Fibroblast of gingiva (primary cell): ENCODE measurements at places on chromosomes 3 and 15.

DNA sequence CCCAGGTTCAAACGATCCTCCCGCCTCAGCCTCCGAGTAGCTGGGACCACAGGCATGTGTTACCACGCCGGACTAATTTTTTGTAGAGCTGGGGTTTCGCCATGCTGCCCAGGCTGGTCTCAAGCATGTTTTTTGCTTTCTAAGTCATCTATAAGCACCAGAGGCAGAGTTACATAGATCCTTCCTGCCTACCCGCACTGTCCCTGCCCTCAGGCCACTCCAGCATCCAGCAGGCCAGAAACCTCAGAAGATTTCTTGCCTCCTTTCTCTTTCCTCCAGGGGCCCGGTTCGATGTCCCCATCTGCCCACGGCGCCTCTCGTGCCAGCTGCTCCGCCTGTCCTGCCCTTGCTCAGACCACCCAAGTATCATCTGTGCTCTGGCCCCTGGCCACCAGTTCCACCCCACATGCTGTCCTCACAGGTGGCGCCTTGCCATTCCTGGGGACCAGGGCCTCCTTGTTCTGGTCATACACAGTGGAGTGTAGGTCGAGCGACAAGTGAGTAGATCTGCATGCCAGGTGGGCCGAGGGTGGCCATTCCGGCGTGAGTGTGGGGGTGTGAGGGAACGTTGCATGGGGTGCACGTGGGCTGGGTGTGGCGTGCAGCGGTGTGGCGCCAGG lies 27.3 kb downstream of the KLHDC8B start:
- DNase-seq: no peak

DNA sequence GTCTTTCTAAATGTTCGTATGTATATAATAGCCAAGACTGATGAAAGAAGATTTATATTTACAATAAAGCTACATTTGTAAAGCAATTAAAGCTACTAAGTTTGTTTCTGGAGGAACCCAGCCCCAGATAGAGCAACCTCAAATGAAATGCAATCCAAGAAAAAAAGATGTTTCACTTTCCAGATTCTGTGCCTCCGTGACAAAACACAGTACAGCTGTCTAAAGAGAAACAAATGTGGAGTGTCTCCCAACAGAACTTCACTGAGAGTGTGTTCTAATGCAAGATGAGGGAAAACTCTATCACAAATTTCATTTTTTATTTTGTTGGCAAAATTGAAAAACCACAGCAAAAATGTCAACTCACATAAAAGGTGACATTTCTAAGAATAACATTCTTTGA lies 317.0 kb downstream of the OCA2 start:
- DNase-seq: no peak

DNA sequence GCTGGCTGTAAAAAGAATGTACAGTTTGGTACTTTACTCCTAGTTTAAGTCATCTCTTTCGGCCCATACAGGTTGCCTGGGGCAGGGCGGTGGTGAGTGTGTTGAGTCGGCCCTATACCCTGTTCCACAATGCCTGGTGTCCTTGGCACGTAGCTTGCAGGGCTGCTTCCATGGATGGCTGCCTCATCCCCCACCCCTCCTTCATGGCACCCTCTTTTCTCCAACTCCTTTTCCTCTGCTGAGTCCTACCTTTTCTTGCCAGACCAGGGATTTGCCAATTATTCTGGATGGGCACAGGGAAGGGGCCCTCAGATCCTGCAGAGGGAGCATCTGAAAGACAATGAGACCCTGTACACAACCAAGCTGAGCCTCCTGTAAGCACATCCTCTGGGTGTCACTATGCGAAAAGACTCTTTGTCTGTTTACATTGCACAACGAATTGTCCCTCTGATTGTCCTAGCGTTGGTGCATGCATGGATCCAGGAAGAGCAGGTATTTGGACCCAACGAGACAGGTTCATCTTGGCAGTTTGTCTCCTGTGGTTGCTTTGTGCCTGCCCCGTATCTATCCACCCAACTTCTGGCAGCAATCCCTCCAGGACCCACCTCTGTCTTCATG lies 73.6 kb upstream of the CGNL1 start:
- DNase-seq: no peak

- no peak for DNase-seq
Observed at GRCh38 chr15:100878648-100879047, 983 bp upstream of the ALDH1A3 start.

DNA sequence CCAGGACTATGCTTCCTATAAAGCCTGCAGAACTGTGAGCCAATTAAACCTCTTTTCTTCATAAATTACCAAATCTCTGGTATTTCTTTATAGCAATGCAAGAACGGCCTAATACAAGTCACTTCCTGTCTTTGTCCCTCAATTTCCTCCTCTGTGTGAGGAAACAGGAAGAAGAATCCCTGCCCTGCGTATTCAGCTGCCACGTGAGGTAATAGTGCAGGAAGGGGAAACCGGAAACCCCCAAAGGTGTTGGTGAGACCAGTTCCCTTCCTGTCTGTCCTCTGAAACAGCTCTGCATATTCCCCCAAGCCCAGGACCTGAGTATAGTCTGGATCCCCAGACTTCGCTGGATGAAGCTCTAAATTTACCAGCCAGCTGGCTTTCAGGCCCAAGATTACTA lies 18.1 kb upstream of the PTPN23 start:
- no peak for DNase-seq

GRCh38 chr3:62169906-62170660 lies 203.3 kb downstream of the FEZF2 start:
- DNase-seq: no peak

DNA sequence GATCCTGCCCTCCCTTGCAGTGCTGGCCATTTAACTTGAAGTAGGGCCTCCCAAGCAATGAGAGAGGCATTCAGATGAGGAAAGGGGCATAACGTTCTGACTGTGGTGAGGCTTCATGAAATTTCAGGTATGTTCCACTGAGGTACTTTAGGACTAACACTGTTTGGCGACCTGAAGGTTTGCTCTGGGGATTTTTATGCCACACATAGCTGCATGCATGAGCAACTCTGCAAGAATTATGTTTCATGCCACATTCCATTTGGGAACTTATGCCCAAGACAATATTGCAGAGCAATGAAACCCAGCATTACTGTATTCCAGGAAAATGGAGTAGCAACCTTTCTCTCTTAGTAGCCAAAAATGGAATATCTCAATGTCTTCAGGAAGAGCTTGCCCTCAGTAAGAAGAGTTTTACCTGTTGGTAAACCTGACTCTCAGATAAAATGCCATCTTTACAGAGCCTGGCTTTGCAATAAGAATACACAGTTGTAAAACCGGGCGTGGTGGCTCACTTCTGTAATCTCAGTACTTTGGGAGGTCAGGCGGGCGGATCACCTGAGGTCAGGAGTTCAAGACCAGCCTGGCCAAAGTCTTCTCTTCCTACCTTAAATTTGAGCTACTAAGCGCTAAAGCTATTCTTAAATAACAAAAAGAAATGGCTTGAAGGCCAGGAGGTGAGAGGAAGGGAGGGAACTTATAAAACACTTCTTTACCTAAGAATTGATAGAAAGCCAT lies 16.7 kb upstream of the TBL1XR1 start:
- DNase-seq: peak; percentile 35

DNA sequence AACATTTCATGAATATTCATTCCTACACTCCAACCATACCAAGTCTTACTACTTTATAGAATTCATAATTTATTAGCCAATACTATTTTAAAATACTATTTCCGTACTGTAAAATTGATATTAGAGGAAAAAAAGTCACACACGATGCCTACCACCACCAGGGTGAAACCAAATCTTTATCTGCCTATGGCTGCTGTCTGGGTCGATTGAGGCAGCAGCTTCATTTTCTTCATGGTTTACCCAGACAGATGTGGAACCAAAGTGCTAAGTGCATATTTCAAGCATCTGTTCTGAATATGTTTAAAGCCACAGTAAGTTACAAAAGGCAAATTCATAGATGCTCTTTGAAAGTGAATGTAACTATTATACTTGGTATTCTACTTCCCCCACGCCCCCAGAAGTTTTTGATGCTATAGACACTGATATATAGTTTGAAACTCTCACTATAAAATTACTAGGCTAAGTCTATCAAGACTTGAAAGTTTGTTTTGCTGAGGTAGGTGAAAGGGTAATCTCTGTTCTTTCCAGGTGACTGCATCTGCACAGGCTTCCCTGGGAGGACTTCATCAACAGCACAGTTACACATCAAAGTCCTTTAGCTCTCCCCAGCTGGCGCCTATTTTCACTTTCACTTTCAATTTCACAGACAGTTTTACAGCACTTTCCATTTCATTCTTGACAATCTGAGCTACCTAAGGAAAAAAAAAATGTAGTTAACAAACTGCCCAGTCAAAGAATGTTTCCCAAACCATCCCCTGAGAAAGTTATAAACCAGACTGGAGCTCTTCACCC lies 113.9 kb downstream of the POLQ start:
- peak; percentile 38 for DNase-seq

GRCh38 chr3:31290046-31290445 lies 242.7 kb upstream of the STT3B start:
- DNase-seq: no peak

DNA sequence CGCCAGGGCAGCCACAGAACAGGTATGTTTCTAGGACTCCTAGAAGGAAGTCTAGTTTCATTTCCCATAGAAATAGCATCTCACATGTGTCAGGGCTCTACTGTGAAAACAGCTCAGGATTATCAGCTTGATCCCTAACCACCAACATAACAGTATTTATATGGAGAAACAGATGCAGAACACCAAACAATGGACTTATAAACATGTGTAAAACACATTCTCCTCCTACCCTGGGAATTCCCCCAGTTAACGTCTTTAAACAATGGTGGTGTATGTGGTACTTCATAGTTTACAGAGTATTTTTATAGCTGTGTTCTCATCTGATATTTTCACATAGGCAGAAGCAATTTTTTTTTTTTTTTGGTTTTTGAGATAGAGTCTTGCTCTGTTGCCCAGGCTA lies 9.7 kb downstream of the TNFSF10 start:
- no peak for DNase-seq

- DNase-seq: peak; percentile 52
Observed at GRCh38 chr3:125137358-125138033, 75.1 kb downstream of the SLC12A8 start.

DNA sequence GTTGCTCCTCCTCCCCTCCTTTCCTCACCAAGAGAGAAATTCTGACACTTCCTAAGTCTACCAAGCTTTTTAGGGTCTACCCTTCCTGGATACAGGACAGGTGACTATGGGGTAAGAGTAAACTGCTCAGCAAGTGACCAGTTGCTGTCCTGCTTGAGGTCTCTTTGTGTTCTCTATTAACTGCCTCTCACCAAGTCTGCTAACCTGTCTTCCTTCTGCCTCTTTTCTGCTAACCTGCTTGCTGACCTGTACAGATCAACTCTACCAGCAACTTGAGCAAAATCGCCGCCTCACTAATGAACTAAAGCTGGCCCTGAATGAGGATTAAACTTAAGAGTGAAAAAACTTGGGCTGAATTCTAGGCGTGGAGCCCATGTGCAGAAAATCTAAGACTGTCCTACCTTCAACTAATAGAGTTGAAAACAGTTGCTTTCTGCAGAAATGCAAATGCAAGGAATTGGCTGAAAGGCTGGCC lies 27.1 kb downstream of the TPM1 start:
- no peak for DNase-seq

DNA sequence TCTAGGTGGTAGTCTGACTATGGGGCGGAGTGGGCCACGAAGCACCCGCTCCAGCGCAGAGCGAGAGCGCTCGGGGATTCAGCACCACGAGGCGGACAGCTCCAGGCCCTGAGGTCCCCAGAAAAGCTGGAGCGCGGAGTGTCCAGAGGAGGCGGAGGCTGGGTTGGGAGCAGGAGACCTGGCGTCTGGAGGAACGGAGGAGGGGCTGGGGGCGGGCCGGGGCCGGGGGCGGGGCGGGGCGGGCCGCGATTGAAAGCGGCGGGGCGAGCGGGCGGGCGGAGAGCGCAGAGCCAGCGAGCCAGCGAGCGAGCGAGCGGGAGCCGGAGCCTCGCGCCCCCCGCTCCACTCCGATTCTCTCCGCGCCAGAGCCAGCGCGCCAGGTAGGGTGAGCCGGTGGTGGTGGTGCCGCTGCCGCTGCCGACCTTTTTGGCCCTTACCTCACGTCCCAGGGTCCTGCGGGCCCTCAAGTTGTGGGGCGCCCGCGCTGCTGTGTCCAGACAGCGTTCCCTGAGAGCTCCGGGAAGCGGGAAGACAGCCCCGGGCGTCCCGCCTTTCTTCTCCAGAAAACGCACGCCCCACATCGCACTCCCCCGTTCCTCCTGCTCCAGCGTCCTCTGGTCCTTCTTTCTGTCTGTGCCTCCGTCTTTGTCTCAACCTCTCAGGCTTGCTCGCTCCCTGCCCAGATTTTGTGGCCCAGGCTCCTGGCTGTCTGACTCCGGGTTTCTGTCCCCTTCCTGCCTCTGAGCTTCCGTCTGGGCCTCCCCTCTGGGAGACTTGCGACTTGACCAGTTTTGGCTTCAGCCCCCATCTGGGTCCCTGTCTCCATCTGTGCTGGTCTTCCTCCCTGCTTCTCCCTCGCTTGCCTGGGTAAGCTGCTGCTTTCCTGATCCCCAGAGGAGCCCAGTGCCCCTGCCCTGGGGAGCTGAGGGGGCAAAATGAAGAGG lies at the start of gene GRM2:
GRM2 (plus strand) TSS at position 281 of the 944 bp plus-strand sequence. CDS start 1,916 bp downstream, outside the sequence.
- peak; percentile 70 for DNase-seq

DNA sequence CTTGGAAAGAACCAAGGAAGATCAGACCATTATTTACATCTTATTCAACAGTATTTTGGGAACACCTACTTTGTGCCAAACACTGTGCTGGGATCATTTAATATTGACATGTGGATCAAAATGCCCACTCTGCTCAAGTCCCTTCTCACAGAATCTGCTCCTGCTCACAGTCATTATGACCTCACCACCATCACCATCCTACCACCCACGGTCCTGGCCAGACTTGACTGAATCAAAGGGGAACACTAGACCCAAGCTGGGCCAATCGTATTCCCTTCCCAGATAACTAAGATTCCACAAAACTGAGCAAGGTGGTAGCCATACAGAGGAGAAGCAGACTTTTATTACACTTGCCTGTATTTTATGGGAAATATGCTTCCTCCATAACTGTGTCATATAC lies 3.4 kb upstream of the CEP152 start:
- no peak for DNase-seq

DNA sequence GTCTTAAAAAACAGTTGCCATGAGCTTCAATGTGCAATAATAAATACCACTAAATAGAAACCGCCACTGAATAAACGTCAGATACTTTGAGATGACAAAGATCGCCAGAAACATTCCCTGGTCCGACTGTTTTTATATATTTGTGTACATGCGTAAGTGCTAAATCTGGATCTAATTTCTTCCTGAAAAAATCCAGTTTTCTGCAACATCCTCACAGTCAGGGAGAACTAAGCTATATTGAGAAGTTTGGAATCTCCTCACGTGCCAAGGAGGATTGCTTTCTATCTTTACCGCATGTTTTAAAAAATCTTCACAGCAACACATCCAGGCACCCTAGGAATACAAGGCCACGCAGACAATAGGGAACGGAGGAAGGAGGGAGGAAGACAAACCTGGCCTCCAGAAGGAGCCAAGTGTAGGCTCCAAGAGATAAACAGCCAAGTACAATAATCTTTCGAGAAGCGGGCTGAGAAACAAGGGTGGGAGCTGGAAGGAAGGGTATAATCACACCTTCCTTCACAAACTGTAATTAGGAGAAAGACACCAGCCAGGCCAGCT lies 5.7 kb downstream of the VGLL4 start:
- DNase-seq: peak; percentile 95

GRCh38 chr15:35667908-35668307 lies 121.9 kb upstream of the DPH6 start:
- no peak for DNase-seq
